ENCODE measurements at places on chromosomes 2 and 18.

GRCh38 chr2:184835398-184835715 is 237.0 kb downstream of the ZNF804A start:
- no peak for DNase-seq

DNA sequence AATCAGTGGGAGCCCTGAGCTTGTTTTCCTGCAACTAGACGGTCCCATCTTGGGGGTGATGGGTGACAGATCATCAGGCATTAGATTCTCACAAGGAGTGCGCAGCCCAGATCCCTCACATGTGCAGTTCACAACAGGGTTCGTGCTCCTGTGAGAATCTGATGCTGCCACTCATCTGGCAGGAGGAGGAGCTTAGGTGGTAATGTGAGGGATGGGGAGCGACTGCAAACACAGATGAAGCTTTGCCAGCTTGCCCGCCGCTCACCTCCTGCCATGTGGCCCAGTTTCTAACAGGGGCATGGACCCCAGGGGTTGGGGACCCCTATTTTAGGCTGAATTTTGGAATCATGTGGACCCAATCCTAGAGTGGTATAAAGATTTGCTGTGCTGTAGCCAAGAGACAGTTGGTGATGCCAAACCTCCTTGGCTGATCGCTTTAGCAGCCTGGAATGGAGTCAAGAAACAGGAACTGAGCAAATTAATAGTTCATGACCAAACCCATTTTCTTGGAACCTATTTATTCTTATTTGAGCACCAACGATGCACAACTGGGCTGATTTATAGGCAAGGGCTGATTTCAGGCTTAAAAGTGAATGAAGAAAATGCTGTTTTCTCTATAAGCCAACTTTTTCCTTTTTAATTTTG is 25.7 kb downstream of the LPIN1 start:
- no peak for DNase-seq

DNA sequence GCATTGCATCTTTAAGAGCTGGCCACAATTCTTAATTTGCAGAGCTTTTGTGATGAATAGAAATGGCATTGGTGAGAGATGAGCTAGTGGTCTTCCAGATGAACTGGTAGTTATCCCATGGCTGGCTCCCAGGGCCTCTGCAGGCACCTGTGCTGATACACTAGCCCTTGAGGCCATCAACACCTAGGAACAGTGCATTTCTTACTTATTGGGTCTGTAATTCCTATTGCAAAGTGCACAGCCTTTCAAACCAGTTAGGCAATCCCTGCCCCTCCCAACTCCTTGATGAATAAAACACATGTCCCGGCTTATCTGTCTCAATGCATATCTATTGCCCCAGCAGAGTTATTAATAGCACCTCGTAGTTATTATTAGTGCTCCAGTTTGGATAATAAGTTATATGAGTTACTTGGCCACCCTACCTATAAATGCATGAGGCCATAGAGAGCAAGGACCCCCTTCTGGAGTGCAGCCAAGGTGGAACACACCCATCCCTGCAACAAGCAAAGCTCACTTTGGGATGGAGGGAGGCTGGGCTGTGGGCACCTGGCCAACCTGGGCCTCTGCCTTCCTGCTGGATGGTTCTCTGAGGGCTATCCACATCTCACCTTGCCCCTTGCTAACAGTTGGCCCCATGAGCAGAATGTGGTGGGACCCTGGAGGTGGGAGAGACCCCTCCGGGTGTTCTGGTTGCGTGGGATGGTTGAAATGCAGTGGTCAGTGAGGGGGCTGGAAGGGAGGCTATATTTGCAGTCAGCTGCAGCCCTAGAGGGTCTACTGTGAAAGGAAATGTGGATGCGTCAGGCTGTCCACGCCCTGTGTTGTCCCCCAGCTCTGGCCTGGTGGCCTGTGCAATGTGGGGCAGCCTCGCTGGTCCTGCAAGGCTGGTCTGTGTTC is 455.9 kb upstream of the HS6ST1 start:
- no peak for DNase-seq

- DNase-seq = no peak
These were observed 3.7 kb upstream of the SERTAD2 start for GRCh38 chr2:64657411-64657810.

DNA sequence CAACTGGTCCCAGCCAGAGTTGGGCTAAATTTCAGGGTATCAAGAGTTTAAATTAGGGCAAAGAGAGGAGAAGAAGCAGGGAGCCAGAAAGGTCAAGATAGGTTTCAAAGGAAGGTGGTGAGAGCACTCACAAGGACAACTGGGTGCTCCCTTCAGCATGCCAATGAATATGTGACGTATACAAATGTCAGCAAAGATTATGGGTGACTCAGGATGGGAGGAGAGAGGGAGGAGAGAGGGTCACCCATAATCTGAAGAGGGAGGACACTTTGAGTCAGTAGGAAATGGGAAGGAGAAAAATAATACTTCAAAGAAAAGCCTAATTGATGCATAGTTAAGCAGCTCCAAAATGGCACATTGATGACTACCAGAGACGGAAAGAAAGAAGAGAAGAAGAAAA is 53.1 kb upstream of the ABCA12 start:
- DNase-seq = no peak

DNA sequence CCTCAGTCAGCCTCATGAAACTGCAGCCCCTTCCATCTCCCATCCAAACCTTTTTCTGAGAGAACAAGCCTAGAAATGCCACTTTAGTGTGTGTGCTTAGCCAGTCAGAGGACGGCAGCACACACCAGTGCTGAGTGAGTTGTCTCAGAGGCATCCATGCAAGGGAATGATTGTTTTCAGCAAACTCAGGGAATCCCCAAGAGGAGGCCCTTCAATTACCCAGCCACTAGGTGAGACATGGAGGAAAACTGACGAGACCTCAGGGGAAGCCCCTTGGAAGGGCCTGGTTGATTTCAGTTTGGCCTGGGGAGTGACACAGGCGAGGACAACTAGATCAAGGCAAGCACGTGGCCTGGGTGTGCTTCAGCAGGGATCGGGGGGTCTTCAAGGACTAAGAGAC is 49.7 kb downstream of the APOB start:
- DNase-seq = no peak

- no peak for DNase-seq
These were observed 469.3 kb upstream of the MEX3C start for GRCh38 chr18:51666763-51667191.

DNA sequence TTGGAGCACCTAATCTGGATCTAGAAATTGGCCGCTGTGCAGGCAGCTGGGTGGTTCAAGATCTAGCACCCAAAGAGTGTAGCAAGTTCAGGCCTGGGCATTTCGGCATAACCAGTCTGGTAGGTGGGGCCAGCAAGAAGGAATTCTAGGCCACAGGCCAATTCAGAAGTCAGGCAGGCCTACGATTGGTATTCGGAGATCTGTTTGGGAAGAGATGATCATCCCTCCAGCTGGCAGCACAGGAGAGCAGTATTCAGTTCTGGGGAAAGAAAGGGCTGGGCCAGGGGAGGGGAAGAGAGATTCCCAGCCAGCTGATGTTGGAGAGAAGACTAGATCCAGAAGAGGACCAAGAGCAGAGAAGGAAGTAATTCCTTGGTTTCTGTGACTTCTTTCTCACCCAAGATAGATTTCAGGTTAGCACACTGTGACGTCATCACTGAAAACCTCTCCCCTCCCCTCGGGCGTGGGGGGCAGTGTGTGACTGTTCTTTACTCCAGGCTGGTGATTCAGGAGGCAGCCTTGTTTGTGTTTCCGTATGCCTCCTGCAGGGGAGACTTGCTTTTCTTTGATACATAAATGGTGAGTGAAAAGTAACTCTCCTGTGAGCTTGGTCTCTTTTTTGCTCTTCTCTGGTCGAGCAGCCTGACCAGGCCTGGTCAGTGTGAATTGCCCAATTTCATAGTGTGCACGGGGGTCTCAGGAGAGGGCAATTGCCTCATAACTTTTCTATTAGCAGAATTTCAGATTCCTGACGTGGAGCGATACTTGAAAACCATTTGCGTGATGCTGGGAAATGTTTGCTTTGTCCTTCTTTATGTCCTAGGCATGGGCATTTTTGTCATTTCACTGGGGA is 61.1 kb downstream of the MEIS1 start:
- DNase-seq = no peak

DNA sequence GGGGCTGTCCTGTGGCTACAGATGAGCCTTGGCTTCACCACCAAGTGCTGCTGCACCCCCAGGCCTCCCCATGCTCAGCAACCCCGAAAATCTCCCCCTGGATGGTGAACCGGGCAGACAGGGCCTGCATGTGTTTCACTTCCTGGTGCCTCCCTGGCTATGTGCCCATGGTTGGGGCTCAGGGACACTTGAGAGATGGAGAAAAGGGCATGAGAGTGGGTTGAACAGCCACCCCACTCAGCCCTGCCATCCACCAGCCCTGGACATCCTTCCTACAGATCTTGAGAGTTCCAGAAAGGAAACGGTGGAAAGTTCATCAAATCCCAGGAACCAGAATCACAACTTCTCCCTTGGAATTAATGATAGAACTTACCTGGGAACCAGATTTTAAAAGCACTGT is 74.7 kb upstream of the TEX51 start:
- no peak for DNase-seq

DNA sequence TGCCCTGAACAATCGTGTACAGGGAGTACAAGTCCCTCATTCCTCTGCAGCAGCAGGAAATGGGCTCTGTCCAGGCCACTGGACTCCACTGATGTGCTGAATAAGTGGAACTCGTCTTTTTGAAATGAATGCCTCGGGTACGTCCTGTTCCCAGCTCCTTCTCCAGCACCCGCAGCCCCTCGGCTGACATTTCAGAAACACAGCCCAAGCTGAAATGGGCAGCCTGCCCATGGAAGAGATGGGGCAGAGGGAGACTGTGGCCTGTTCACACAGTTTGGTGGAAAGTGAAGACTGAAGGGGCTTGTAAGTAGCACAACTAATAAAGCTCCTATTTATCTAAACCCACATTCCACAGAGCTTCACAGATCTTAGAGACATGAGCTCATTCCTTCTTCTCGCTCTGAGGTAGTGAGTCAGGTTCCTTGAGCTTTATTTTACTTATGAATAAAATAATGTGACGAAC is 498.6 kb downstream of the TXNL1 start:
- DNase-seq = no peak

DNA sequence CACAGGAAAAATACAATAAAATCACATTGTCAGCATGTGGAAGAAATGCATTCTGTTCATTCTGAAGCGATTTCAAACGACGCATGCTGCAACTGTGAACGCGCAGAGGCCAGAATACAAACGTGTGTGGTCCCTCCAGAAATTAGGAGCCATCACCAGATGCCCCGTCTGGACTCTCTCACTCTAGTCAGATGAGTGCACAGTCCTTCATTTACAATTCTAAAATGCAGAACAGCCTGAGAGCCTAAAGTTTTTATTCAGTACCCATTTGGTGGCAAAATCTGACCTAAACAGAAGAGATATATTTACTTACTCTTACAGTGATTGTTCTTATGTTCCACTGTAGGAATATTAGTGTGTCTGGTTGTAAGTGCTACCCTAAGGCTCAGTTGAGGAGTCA is 36.6 kb downstream of the FAM228A start:
- DNase-seq = no peak

DNA sequence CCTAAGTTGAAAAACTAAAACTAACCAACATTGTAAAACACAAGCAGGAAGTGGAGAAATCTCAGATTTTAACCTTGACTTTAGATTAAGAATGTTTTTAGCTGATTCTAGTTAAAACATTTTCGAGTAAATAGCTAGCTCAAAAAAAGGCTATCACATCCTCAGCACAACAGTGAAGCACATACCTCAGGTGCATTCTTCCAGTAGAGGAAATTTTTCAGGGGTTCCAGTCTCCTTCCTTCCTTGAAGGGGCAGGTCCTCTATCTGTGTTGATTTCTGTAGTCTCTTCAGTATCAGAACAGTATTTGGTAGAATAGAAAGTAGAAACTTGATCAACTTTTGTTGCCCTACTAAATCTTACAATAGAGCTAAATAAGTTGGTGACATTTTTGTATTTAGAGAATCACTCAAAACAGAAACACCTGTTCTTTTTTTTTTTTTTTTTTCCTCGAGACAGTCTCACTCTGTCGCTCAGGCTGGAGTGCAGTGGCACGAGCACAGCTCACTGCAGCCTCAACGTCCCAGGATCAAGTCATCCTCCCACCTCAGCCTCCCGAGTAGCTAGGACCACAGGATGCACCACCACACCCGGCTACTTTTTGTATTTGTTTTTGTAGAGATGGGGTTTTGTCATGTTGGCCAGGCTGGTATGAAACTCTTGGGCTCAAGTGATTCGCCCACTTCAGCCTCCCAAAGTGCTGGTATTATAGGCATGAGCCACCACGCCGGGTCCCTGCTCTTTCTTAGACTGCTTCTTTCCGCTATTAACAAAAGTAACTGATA is 6.9 kb upstream of the GPR155 start:
- no peak for DNase-seq

GRCh38 chr2:15059870-15060512 is 427.5 kb downstream of the LRATD1 start:
- no peak for DNase-seq

- no peak for DNase-seq
These were observed 525.8 kb downstream of the STK39 start for GRCh38 chr2:167721593-167721992.

DNA sequence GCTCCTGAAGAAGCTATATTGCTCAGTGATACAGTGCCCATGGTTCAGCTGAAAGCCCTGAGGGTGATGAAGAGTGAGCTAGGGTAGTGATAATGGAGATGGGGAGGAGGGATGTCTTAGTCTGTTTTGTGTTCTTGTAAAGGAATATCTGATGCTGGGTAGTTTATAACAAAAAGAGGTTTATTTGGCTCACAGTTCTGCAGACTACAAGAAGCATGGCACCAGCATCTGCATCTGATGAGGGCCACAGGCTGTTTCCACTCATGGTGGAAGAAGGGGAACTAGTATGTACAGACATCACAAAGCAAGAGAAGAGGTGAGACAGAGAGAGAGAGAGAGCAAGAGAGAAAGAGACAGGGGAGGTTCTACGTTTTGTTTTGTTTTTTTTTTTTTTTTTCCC is 417.3 kb upstream of the TRIB2 start:
- DNase-seq = no peak

GRCh38 chr2:233093721-233094120 is 33.6 kb downstream of the INPP5D start:
- no peak for DNase-seq

GRCh38 chr2:200336980-200337615 is 30.6 kb downstream of the SPATS2L start:
- DNase-seq = no peak

GRCh38 chr18:71986351-71987050 is 557.6 kb downstream of the CBLN2 start:
- DNase-seq = no peak

DNA sequence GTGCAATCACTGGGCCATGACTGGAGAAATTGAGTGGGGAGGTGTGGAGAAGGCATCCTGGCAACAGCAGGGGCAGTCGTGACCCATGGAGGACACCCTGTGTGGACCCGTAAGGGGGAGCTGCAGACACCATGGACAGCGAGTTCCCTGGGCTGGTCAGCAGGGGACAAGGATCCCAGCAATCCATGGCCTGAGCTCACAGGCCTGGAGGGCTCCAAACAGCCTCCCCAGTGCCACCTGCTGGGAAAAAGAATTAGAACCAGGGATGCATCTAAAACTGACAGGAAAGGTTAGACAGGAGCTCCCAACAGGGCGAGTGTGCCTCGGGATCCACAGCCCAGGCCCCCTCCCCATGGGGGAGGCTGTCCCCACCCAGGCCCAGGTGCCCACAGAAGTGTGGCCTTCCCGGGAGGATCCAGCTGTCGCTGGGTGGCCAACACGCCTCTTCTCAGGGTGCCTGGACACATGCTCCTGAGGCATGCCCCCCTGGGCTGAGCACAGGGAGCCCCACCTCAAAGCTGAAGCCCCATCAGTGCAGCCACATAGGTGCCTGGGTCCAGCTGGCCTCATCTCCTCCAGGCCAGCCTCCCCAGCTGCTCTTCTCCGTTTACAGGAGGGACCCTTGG is 20.5 kb upstream of the KIF1A start:
- DNase-seq = no peak

- no peak for DNase-seq
These were observed 50.4 kb downstream of the UXS1 start for GRCh38 chr2:106143495-106144215.

- no peak for DNase-seq
These were observed 111.8 kb downstream of the CELF4 start for GRCh38 chr18:37453752-37454151.

Data from stimulated activated CD8-positive, alpha-beta memory T cell treated with anti-CD3 and anti-CD28 coated beads, Interleukin-15, amount 100 ng/mL, for 24 hours (primary cell).